SK-N-SH (cell line): ENCODE measurements at places on chromosomes 7 and 10. TPM values are rescaled to one million over a fixed set of nuclear protein-coding genes. Genes with fewer than 3 reads are reported as not detected.
A peak's percentile ranks its signal among the peaks of the same experiment; 100 is the strongest.

The MMS19 gene
- polyA plus RNA-seq: 56.9 and 83.9 TPM in 2 replicates

The MALRD1 gene
- not detected in 2 replicates for polyA plus RNA-seq

The CCL24 gene
- not detected in 2 replicates for polyA plus RNA-seq

The ZNF727 gene
- polyA plus RNA-seq: not detected in 2 replicates

The ST8SIA6 gene
- 0.03 TPM in 1 of 2 replicates, not detected in the other for polyA plus RNA-seq

The OR13A1 gene
- polyA plus RNA-seq: not detected in 2 replicates

The CTAGE8 gene
- not detected in 2 replicates for polyA plus RNA-seq

The FMC1 gene
- 59.0 and 59.9 TPM in 2 replicates for polyA plus RNA-seq

The SVOPL gene
- not detected in 2 replicates for polyA plus RNA-seq

The PIP gene
- polyA plus RNA-seq: not detected in 2 replicates

The PRKG1 gene
- 4.1 and 4.3 TPM in 2 replicates for polyA plus RNA-seq

- H3K36me3 ChIP-seq: peaks cover 2% of the 10 kb centered on the region
- DNase-seq: no peak
- peaks cover 12% of the 10 kb centered on the region; the same call in 1 of the 2 replicates for H3K4me1 ChIP-seq
- H3K27me3 ChIP-seq: no peaks in the 10 kb centered on the region
These were observed 50.9 kb downstream of the ANKMY2 start for GRCh38 chr7:16594676-16595075.

GRCh38 chr7:70459546-70459945, 672.4 kb upstream of the GALNT17 start:
- no peaks in the 10 kb centered on the region for H3K27me3 ChIP-seq
- H3K27ac ChIP-seq: no peak overlapping the region
- no peak overlapping the region for H3K4me3 ChIP-seq

DNA sequence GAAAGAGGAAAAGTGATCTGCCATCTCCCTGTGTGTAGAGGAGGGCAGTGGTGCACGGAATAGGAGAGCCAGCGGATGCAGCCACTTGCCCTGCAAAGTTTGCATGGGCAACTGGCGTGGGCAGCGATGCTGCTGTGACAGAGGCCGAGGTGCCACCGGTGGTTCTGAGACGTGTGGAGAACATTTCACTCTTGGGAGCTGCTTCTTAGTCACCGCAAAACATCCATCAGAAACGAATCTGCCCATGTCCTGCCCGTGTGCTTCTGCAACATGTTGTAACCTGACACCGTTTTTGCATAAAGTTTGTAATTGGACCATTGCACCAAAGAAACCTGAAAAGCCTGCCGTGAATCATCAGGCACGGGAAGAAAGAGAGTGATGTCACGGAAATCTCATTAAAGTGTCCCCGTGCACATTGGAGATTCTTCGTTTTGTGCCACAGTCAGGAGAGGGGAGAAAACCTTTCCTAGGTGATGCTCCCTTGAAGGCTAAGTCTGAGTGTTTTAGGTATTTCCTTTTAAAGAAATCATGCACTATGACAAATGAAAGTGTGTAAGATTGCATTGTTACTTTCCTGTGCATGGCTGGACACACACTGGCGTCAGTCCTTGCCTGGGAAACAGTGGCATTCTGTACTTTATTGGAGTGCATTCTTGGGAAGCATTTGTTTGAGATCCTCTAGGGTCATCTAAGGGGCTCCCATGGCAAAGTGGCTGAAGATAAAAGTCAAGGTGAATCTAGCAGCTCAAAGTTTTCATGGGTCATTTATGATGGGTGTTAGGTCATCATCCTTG, 302.6 kb downstream of the KLF6 start:
- H3K27me3 ChIP-seq: no peaks in the 10 kb centered on the region
- H3K27ac ChIP-seq: peak overlapping the region; percentile 69
- peak overlapping the region; percentile 4; the same call in 1 of the 2 replicates for H3K4me3 ChIP-seq
- H3K4me1 ChIP-seq: peaks cover 11% of the 10 kb centered on the region; the same call in 1 of the 2 replicates
- no peak for DNase-seq
- H3K36me3 ChIP-seq: no peaks in the 10 kb centered on the region

GRCh38 chr10:24674892-24675632, 48.6 kb downstream of the ARHGAP21 start:
- no peak for DNase-seq
- H3K4me1 ChIP-seq: no peaks in the 10 kb centered on the region
- peaks cover 9% of the 10 kb centered on the region for H3K36me3 ChIP-seq

GRCh38 chr7:35254496-35255442, 869 bp upstream of the TBX20 start:
- peak overlapping the region; percentile 93; the same call in 1 of the 2 replicates for H3K4me3 ChIP-seq
- H3K36me3 ChIP-seq: no peaks in the 10 kb centered on the region
- DNase-seq: no peak
- no peak overlapping the region for H3K27ac ChIP-seq
- H3K4me1 ChIP-seq: peaks cover 35% of the 10 kb centered on the region

DNA sequence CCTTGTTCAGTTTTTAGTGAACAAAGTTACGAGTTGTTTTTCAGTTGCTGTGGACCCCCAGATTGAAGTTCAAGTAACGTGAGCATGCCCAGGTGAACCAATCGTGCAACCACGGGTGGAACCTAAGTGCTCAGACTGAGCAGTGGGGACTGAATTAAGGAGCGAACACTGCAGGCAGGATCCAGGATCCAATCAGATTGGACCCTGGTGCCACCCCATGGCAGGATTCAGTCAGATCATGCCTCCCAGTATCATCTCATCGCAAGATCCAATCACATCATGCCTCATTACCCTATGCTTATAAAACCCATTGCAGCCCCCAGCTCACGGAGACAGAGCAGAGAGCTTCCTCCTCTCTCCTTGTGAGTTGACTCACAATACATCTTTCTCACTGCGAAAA, 80.9 kb downstream of the PFKFB3 start:
- no peaks in the 10 kb centered on the region for H3K36me3 ChIP-seq
- H3K27me3 ChIP-seq: no peaks in the 10 kb centered on the region
- no peak overlapping the region for H3K27ac ChIP-seq
- H3K4me3 ChIP-seq: no peak overlapping the region
- no peak for DNase-seq

DNA sequence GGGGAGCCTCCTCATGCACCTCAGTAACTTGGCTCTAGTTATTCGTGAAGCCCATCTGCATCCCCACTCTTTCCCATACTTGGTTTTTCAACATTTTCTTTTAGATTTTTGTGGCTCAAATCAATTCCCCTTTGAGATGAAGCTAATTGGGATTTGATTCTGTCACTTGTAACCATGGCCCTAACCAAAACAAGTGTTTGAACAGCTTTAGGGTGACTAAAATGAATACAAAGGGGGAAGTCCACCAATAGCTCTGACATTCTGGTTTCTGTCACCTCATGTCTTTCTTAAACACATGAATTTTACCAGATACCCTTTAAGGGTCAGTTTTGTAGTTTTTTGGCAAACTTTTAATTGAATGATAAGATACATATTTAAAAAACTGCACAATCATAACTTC, 87.0 kb downstream of the PCGF5 start:
- H3K36me3 ChIP-seq: no peaks in the 10 kb centered on the region
- H3K27me3 ChIP-seq: no peaks in the 10 kb centered on the region
- 0 out of 2 replicates have a peak, but pooled peaks cover 4% of the 10 kb centered on the region for H3K4me1 ChIP-seq
- no peak overlapping the region for H3K27ac ChIP-seq
- no peak overlapping the region for H3K4me3 ChIP-seq
- DNase-seq: no peak

- no peak overlapping the region for H3K27ac ChIP-seq
- H3K27me3 ChIP-seq: no peaks in the 10 kb centered on the region
- no peak overlapping the region for H3K4me3 ChIP-seq
- no peaks in the 10 kb centered on the region for H3K4me1 ChIP-seq
These were observed 7.3 kb downstream of the SLC16A9 start for GRCh38 chr10:59702347-59702746.

- no peaks in the 10 kb centered on the region for H3K27me3 ChIP-seq
- H3K4me1 ChIP-seq: peaks cover 12% of the 10 kb centered on the region
- H3K27ac ChIP-seq: no peak overlapping the region
These were observed 81.9 kb upstream of the C1GALT1 start for GRCh38 chr7:7100432-7100849.

DNA sequence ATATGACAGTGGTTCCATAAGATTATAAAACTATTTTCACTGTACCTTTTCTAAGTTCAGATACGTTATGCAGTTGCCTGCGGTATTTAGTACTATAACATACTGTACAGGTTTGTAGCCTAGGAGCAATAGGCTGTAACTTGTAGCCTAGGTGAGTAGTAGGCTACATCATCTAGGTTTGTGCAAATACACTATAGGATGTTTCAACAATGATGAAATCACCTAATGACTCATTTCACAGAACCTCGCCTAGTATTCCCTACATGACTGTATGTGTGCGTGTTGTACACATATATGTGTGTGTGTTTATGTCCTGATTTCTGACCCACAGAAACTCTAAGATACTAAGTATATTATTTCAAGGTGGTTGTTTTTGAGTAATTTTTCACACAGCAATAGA, 139.0 kb downstream of the HERPUD2 start:
- DNase-seq: no peak
- H3K4me1 ChIP-seq: peaks cover 12% of the 10 kb centered on the region; the same call in 1 of the 2 replicates
- no peak overlapping the region for H3K27ac ChIP-seq
- peaks cover 17% of the 10 kb centered on the region; the same call in 1 of the 2 replicates for H3K27me3 ChIP-seq
- no peak overlapping the region for H3K4me3 ChIP-seq
- no peaks in the 10 kb centered on the region for H3K36me3 ChIP-seq

DNA sequence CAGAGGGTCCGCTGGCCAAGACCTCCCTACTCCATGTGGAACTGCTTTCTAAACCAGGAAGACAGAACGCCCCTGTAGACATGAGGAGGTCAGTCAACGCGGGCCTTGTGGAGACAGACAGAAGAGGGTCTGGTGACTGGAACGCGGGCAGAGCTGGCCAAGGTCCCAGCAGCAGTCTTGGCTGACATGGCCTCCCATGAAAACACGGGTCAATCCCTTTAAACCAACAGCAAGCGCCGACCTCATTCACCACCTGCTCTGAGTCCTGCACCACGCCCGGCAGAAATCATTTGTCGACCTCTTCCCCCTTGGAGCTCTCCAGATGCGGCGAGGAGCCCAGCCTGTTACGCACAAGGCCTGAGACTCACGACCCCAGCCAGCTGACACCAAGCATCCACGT, 78.5 kb downstream of the ZRANB1 start:
- no peaks in the 10 kb centered on the region for H3K27me3 ChIP-seq
- H3K4me3 ChIP-seq: no peak overlapping the region
- H3K36me3 ChIP-seq: peaks cover 19% of the 10 kb centered on the region; the same call in 1 of the 2 replicates

GRCh38 chr10:75531571-75532031, 100.2 kb downstream of the LRMDA start:
- no peaks in the 10 kb centered on the region for H3K27me3 ChIP-seq
- 0 out of 2 replicates have a peak, but pooled peaks cover 3% of the 10 kb centered on the region for H3K4me1 ChIP-seq
- no peak for DNase-seq
- no peaks in the 10 kb centered on the region for H3K36me3 ChIP-seq
- no peak overlapping the region for H3K4me3 ChIP-seq

- H3K4me3 ChIP-seq: no peak overlapping the region
- H3K27ac ChIP-seq: peak overlapping the region; percentile 19; the same call in 1 of the 2 replicates
- peaks cover 38% of the 10 kb centered on the region for H3K4me1 ChIP-seq
These were observed 36.7 kb downstream of the CDK6 start for GRCh38 chr7:92799446-92800211.

- no peaks in the 10 kb centered on the region for H3K36me3 ChIP-seq
- no peak overlapping the region for H3K4me3 ChIP-seq
- no peaks in the 10 kb centered on the region for H3K27me3 ChIP-seq
These were observed 54.7 kb upstream of the TNS3 start for GRCh38 chr7:47636433-47637175.

GRCh38 chr10:24215196-24215595, 6.3 kb downstream of the KIAA1217 start:
- H3K4me3 ChIP-seq: no peak overlapping the region
- no peak overlapping the region for H3K27ac ChIP-seq
- H3K27me3 ChIP-seq: no peaks in the 10 kb centered on the region
- peaks cover 3% of the 10 kb centered on the region; the same call in 1 of the 2 replicates for H3K36me3 ChIP-seq
- no peak for DNase-seq

- no peaks in the 10 kb centered on the region for H3K36me3 ChIP-seq
- no peak for DNase-seq
- H3K4me1 ChIP-seq: no peaks in the 10 kb centered on the region
- no peaks in the 10 kb centered on the region for H3K27me3 ChIP-seq
- H3K27ac ChIP-seq: no peak overlapping the region
These were observed 47.7 kb downstream of the VIPR2 start for GRCh38 chr7:159096736-159097581.

DNA sequence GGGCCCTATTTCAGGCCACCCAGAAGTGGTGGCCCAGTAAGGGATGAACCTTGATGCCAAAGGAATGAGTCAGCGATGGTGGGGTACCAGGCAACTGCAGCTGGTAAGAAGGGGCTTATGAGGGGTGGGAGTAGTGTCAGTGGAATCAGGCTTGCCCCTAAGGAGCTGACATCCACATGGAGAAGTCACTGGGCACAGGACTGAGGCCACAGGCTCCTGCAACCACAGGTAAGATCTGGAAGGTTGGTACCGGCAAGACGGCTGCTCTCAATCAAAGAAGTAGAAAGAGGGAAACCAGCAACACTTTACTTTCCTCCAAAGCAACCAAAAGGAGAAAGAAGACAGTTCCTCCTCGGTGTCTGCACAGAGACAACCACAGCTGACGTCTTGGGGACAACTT, 2.5 kb downstream of the GCK start:
- no peaks in the 10 kb centered on the region; the same call in 1 of the 2 replicates for H3K4me1 ChIP-seq
- no peak overlapping the region for H3K4me3 ChIP-seq
- no peak for DNase-seq
- H3K36me3 ChIP-seq: no peaks in the 10 kb centered on the region
- no peaks in the 10 kb centered on the region for H3K27me3 ChIP-seq

- H3K27me3 ChIP-seq: no peaks in the 10 kb centered on the region
- H3K4me1 ChIP-seq: no peaks in the 10 kb centered on the region
- no peak overlapping the region for H3K27ac ChIP-seq
- DNase-seq: no peak
- no peak overlapping the region for H3K4me3 ChIP-seq
These were observed 102.1 kb downstream of the MTERF1 start for GRCh38 chr7:91778416-91778815.

DNA sequence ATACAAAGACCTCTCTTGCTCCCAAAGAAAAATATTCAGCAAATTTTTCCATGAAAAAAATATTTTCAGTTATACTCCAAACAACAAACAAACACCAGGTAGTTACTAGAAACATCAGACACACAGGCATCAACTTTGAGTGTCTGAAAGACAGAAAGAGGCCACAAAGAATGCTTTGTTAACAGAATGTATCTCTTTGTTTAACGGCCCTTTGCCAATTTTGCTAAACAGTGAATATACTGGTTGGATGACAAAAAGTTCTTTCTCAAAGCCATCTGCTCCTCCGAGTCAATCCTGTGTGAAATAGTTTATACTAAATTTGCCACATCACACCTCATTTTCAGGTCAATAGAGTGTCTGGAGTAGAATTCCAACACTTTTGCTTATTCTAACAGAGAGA, 216.7 kb upstream of the PHF14 start:
- no peak for DNase-seq
- no peaks in the 10 kb centered on the region for H3K36me3 ChIP-seq
- no peak overlapping the region for H3K4me3 ChIP-seq
- H3K4me1 ChIP-seq: no peaks in the 10 kb centered on the region
- no peaks in the 10 kb centered on the region for H3K27me3 ChIP-seq

GRCh38 chr10:127836966-127837365, 55.8 kb downstream of the CLRN3 start:
- H3K4me3 ChIP-seq: no peak overlapping the region
- no peaks in the 10 kb centered on the region; the same call in 1 of the 2 replicates for H3K27me3 ChIP-seq
- no peaks in the 10 kb centered on the region; the same call in 1 of the 2 replicates for H3K4me1 ChIP-seq
- no peak overlapping the region for H3K27ac ChIP-seq
